ENCODE measurements at places on chromosomes 4 and X.

GRCh38 chr4:89253311-89253710, 54.3 kb downstream of the GPRIN3 start:
- DNase-seq = no peak

DNA sequence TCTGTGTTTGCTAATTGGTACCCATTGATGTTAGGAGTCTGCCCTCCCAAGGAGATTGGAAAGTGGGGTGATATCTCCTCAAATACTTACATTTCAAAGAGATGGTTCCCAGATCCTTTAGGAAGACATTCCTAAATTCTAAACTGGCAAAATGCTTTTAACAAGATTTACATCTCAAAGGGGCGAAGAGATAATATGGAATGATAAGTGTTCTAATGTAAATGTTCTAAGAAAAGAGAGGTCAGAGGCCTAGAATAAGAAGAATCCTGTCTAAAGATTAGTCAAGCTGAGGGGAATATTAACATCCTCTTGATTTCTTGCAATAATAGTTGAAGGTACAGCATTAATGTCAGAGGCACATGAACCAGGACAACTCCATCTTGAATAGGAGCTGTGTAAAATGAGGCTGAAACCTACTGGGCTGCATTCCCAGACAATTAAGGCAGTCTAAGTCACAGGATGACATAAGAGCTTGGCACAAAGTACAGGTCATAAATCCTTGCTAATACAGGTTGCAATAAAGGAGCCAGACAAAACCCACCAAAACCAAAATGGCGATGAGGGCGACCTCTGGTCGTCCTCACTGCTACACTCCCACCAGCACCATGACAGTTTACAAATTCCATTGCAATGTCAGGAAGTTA, 2248.1 kb downstream of the ARAP2 start:
- no peak for DNase-seq

DNA sequence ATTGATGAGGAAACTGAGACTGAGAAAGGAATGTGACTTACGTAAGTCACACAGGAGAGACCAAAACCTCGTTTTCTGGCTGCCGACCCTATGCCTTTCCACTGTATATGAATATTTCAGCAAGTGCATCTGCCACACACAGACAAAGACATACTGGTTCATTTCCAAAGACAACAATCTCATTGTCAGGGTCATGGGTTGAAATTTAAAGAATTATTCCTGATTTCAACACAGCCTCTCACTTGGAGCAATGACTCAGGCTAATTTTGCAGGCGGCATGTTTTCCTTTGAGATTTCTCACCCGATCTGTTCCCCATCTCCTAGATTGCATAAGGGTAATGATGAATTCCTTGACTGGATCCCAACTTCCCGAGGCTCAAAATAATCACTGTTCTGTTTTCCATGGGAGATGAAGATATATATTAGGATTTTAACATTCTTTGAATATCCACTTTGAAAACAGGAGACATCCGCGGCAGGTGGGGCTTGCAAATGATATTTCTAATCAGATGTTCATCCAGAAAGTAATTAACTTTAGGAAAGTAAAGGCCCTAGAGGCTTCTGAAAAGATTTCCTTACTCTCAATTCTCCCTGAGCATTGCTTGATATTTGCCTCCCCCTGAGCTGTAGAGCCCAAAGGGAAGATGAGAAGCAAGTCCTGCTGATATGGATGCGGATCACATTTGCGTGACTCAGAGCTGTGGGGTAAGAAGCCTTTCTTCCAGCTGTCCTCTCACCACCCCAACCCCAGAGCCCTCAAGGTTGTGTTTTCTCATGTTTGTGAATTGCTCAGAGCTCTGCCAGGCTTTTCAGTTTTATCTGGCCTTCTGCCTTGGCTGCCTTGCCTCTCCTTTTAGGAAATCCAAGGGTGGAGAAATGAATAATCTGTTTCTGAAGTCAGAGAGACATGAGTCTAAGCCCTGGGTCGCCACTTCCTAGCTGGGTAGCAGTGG, 361.1 kb upstream of the BOD1L1 start:
- DNase-seq = no peak

- DNase-seq = no peak
Observed at GRCh38 chr4:149183638-149184037, 632.0 kb downstream of the IQCM start.

- no peak for DNase-seq
Observed at GRCh38 chrX:9295551-9295950, 169.3 kb upstream of the TBL1X start.

- DNase-seq = no peak
Observed at GRCh38 chr4:152564336-152564735, 28.4 kb upstream of the FBXW7 start.

GRCh38 chr4:142355421-142355930, 490.6 kb downstream of the INPP4B start:
- no peak for DNase-seq

DNA sequence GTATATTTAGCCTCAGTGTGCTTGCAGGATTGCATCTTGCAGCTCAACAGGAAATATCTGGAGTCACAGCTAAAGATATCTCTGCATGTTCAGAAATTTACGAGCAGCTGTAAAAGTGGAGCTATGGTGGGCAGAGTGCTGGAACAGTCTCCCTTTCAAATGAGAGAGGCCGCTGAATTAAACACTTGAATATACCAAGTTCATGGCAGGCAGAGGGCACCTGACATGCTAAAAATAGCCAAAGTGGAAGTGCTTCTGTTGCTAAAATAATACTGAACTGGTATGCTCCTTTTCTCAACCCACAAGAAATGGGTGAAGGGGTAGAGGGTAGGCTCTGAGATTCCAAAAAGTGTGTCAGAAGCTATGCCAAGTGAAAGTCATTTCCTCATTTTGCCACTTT, 98.1 kb downstream of the MGST2 start:
- DNase-seq = no peak

DNA sequence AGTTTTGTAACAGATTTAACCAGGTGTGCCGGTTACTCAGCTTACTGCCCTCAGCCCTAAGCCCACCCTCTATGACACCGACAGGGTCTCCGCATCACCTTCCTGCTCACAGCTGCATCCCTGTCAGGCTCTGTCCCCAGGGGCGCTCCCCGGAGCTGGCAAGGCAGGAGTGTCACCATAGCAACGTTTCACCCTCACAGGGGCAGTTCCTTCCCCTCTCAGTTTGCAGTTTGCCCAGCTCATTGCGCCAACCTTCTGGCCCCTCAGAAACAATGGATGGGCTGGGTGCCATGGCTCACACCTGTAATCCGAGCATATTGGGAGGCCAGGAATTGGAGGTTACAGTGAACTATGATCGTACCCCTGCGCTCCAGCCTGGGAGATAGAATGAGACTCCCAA, 42.6 kb downstream of the RGS12 start:
- no peak for DNase-seq

DNA sequence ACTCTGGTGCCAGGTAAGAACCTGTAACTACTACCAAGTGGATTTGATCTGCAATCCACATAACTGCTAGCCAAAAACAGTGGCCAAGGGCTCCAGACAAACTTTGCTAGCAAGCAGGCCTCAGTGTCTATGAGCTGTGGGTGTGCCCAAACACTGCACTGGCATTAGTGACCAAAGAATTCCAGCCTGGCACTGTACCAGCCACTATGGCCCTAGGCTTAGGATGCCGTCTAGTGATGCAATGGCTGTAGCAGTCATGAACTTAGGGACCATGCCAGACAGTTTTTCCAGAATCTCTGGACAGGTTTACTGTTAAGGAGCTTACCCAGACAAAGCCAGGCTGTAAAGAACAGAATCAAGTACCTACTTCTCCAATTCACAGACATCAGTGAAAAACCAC, 33.7 kb upstream of the PRR27 start:
- DNase-seq = no peak

- DNase-seq = no peak
Observed at GRCh38 chrX:115233497-115234455, at the start of gene LRCH2. TSS of gene LRCH2 (minus strand) at chrX:115234096. CDS start at chrX:115234041, 55 bp downstream.

DNA sequence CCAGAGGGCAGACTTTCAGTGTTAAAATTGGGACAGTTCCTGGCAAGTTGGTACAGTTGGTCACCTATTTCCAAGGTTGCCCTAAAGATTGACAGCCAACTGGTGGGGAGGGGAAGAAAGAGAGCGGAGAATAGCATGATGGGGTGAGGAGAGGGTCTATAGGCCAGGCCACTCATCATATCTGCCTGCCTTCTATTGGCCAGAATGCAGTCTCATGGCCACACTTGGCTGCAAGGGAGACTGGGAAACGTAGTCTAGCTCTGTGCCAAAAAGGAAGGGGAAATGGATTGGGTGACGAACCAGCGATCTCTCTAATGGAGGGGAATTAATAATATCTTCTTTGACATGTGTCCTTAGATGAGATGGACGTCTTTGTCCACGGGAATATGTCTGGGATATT, 197.4 kb upstream of the ATP6AP2 start:
- no peak for DNase-seq

- no peak for DNase-seq
Observed at GRCh38 chrX:118632862-118633261, 94.5 kb upstream of the IL13RA1 start.

- DNase-seq = no peak
Observed at GRCh38 chrX:33465137-33465536, 253.8 kb upstream of the DMD start.

- DNase-seq = no peak
Observed at GRCh38 chr4:106162278-106162677, 153.7 kb downstream of the TBCK start.

GRCh38 chrX:131219271-131219670, 69.8 kb downstream of the IGSF1 start:
- DNase-seq = no peak

DNA sequence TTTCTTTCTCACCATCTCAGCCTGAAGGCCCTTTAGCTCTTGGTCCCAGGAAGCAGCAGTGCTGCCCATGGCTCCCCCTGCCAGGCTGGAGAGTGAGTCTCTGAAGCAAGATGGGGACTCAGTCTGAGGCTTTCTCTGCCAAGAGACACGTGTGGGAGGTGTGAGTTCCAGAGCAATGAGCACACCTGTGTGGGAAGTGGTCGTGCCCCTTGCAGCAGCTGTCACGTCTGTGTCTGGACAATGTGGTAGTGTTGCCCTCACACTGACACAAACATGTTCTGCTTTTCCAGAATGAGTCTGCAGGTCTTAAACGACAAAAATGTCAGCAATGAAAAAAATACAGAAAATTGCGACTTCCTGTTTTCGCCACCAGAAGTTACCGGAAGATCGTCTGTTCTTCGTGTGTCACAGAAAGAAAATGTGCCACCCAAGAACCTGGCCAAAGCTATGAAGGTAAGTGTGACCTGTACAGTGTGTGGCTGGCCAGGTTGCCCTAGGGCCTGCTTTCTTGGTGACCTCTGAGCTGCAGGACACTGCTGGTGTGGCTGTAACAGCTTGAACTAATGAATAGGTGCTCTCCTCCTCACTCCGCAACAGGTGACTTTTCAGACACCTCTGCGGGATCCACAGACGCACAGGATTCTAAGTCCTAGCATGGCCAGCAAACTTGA, 1.9 kb downstream of the TACC3 start:
- DNase-seq = no peak

GRCh38 chrX:25344161-25344936, 328.6 kb upstream of the ARX start:
- no peak for DNase-seq

GRCh38 chrX:56268888-56269287, 36.7 kb downstream of the KLF8 start:
- no peak for DNase-seq

GRCh38 chr4:13481569-13481968, 2.6 kb downstream of the RAB28 start:
- DNase-seq = no peak

GRCh38 chr4:183898456-183898855, 6.7 kb upstream of the STOX2 start:
- no peak for DNase-seq

DNA sequence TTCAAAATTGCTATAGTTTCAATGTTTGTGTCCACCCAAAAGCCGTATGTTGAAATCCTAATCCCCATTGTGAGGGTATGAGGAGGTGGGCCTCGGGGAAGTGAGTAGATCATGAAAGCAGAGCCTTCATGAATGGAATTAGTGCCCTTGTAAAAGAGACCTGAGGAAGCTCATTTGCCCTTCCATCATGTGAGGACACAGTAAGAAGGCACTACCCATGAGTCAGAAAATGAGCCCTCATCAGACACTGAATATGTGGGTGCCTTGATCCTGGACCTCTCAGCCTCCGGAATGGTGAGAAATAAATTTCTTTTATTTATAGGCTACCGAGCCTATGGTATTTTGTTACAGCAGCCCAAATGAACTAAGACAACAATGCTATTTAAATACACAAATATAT, 57.7 kb upstream of the EFHC2 start:
- no peak for DNase-seq

GRCh38 chr4:122873821-122874593, 47.4 kb downstream of the FGF2 start:
- no peak for DNase-seq

DNA sequence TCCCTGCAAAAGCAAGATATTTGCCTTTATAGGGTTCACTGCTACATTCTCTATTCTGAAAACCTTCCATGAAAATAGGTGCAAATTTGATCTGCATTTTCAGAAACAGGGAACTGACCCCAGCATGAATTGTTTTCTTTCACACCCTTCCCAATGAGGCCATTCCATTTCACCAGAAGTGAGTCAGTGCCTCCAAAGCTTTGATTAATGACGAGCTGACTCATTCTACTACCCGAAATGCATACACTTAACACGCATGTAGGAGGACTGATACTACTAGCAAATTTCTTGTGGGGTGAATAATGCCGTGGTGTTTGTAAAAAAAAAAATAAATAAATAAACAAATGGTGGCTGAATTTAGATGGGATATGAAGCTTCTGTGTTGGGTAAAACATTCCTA, 146.9 kb upstream of the FGF13 start:
- DNase-seq = no peak

DNA sequence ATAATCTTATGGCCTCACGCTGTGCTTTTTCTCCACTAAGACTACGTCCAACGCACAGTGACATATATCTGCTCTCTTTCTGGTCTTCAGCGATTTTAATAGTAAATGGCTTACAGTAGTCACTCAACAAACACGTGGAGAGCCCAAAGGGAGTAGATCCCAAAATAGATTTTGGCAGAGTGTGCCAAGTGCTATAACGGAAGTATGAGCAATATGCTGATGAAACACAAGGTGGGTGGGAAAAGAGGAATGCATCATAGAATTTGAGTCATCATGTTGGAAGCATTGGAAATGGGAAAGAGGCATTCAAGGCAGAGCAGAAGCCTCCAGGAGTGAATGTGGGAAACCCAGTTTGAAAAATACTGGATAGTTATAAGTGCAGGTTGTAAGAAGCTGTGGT, 129.1 kb upstream of the LDB2 start:
- no peak for DNase-seq

GRCh38 chr4:153349206-153349805, 4.8 kb downstream of the MND1 start:
- no peak for DNase-seq

DNA sequence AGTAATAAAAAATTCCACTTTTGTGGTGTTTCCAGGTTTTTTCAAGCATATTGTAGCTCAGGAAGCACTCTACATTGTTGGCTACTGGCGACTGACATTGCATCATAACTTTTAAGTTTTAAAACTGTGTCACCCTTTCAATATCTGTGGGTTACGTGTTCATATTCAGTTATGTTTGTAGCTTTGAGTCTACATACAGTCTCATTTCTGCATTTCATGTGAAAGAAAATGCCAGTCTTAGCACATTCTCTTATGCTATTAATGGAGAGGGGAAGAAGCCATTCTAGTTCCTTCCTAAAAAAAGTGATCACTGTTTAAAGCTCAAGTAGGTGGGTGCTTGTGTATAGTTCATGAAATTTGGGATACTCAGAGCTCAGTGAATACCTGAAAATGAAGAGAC, 38.1 kb downstream of the DIAPH2 start:
- no peak for DNase-seq

All from DND-41 (cell line).